Forelimb muscle (tissue), 1 donor: ENCODE measurements at places on chromosomes 2 and 18. TPM values are rescaled to one million over a fixed set of nuclear protein-coding genes. Genes with fewer than 3 reads are reported as not detected.

DNA sequence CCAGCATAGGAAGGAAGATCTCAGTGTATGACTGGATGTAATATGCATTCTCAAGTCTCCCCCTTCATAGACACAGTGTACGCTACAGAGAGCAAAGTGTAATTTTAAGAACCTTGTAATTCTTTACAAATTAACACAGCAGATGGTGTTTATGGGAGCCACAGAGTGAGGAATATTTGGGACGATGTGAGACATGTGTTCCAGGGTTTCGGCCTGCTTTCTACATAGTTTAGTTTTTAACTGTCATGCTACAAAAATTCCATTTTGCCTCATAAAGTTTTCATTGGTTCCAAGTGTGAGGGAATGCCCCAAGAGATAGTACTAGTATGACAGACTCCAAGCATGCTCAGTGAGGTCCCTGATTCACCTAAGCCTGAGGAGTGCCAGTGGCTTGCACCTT lies 76.2 kb upstream of the LRRTM1 start:
- DNase-seq, result no peak

DNA sequence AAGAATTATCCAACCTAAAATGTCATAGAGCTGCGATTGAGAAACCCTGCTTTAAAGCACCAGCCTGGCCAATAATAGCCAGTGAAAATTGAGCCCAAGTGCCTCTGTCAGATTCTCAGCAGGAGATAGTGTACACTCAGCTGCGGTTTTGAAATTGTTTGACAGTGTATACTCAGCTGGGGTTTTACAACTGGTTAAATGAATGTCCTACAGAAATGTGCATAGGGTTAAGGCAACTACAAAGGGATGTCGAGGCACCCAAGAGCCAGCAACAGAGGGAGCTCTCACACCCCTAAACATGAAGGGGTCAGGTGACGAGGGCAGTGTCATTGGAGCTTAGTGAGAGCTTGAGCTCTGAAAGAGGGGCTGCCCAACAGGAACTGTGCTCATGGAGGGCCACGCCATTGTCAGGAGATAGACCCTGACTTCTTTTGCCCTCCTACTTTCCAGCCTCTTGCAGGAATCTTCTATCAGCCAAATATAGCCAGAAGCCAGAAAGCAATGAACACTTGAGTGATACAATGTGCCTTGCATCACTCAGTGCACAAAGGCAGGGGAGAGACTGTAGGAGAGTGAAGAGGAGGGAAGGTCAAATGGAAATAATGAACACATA lies 15.1 kb downstream of the ACTG2 start:
- DNase-seq, result no peak

- DNase-seq, result no peak
Measured at GRCh38 chr2:41167014-41167413, 715.1 kb upstream of the SLC8A1 start.

- no peak for DNase-seq
Measured at GRCh38 chr2:203105996-203106395, 91.3 kb downstream of the NBEAL1 start.

GRCh38 chr2:127032621-127033020 lies 74.3 kb downstream of the BIN1 start:
- DNase-seq, result no peak

DNA sequence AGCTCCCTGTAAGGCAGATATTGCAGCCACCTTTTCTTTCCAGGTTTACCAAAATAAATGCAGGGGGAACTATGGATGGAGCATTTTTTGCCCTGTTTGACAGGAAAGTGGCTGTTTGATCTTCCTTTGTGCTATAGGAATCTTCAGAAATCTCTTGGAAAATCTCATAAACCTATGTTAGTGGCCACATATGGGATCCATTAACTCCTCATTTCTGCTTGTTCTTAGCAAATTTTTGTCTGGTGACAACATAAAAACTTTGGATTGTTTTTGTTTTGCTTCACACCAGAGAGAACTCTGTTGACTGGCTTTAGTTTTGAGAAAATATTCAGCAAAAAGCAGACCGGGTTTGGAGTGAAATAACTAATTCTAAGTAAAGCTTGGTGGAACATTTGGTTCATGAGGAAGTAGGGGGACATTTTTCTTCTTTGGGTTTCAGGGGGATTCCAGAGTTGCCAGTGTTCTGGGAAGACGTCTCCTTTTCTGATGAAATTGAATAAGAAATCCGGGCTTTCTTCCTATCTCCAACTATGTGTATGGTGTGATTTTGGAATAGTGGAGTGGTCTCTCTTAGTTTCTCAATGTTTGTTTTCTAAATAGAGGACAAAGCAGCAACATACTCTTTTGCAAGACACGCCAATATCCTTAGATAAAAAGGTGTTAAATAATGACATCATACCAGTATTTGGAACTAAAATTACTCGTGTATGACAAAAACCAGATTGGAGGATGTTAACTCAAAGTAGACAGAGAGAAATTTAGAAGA lies 174.4 kb downstream of the ICOS start:
- DNase-seq, result peak; percentile 82

DNA sequence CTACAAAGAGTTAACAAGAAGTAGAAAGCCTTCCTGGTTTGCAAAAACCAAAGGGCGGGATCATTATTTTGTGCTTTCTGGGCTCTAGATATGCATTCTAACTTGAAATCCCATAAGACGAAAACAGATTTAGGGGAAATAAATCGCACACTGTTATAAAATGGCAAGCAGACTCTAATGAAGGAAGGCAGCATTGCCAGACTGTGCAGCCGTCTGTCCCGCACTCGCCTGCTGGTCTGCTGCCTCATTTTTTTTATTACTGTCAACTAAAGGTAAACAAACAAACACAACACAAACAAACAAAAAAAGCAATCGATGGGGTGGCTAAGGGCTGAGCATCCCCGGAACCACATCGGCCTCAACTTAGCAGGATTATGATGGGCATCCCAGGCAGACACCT lies 24.4 kb downstream of the ZNF521 start:
- DNase-seq, result no peak

GRCh38 chr2:220783671-220784070 lies 788.4 kb downstream of the EPHA4 start:
- no peak for DNase-seq

DNA sequence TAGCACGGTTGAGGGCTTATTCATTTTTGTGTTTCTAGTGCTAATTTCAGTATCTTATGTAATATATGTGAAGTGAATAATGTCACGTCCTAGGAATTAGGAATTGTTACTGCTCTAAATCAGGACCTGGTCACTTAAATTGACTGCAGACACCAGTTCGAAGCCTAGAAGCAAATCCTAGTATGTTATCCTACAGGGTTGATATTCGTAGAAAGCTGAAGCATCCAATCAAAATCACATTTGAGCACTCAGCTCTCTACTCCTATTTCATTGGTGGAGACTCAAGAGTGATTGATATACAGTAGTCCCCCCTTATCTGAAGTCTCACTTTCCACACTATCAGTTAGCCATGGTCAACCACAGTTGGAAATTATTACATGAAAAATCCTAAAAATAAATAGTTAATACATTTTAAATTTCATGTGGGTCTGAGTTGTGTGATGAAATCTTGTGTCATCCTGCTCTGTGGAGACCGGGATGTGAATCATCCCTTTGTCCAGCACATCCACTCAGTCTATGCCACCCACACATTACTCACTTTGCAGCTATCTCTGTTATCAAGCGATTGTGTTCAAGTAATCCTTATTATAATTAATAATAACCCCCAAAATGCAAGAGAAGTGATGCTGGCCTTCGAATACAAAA lies 35.2 kb upstream of the SCN9A start:
- no peak for DNase-seq

DNA sequence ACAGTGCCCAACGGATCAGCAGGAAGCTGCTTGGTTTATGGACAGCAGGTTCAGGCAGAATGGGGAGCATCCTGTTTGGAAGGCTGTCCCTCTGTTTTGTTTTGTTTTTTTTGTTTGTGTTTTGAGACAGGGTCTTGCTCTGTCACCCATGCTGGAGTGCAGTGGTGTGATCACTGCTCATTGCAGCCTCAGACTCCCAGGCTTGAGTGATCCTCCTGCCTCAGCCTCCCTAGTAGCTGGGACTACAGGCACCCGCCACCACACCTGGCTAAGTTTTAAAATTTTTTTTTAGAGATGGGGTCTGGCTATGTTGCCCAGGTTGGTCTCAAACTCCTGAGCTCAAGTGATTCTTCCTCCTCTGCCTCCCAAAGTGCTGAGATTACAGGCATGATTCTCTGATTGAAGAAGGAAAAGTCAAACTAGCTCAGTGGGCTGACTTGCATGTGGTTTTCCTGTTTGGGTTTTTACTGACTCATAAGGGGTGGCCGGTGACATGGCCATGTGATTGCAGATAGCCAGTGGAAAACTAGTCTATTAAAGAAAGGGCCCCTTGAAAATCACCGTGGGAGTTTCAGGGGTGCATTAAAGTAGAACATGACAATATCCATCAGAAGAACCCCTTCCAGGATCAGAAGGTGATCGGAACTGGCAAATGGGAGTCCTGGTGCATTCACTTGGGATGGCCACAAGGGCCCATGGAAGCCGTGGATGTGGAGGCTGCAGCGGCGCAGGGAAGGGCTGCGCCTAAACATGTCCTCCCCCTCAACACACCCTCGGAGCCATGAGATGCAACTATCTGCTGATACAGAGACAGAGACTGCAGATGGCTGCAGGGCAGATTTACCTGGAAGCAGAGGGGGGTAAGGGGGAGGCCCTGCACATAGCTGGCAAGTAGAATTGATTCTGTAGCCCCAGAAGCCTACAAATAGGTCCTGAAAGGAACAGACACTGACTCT lies 26.5 kb downstream of the AQP12B start:
- no peak for DNase-seq

GRCh38 chr2:151098841-151099240 lies 162.8 kb downstream of the RBM43 start:
- DNase-seq, result no peak

GRCh38 chr2:44656460-44656859 lies 285.0 kb upstream of the SIX3 start:
- DNase-seq, result no peak

DNA sequence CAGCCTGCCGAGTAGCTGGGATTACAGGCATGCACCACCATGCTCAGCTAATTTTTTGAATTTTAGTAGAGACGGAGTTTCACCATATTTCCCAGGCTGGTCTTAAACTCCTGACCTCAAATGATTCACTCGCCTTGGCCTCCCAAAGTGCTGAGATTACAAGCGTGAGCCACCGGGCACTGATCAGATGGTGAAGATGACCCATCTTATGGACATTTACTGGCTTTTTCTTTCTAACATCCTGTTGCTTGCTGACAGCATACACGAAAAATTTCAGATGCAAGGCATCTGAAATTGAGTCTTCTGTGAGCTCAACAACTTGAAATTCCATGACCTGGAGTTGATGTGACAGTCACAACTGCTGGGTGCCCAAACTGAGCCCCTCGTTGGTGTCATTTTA lies 859.5 kb upstream of the CNTNAP5 start:
- DNase-seq, result no peak

DNA sequence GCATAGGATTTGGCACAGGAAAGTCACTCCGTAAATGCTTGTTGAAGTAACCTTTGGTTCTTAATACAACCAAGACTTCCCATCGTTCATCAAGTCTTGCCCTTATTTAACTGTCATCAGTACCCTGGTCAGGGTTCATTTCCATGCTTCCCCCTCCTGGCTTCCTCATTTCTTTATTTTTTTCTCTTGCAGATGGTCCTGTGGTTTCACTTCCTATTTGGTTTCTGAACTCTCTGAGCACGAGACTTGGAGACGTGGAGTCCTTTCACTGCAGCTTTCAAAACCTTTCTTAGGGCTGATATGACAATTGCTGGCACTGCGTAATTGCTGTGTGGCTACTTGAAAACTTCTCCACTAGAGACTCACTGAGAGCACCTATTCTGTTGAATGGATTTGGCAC lies 59.9 kb upstream of the PID1 start:
- DNase-seq, result peak; percentile 28

DNA sequence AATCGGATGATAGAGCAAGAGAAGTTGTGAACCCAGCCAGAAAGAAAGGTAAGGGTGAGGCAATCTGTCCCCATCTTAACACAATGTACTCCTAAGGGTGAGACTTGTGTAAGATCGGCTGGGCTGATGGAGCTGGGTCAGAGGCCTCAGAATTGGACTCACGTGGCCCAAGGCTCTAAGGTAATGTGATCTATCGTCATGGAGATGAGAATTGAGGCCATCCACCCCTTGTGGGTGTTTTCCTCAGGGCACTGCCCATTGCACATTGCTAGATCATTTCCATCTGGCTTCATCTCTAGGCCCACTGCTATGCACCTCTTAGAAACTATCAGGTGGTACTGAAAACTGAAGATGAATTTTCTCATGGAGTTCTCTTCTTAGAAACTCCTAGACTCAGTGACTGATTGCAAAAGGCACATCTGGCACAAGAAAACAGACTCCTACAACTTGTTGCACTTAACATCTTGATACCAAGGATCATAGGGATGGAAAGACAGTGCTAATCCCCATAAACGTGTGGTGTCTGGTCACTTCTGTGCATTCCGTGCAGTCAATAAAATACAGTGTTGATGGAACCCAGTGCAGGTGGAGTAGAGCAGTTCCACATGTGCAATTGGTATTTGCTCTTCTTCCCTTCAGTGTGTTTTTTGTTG lies 228.9 kb upstream of the FOSL2 start:
- no peak for DNase-seq

DNA sequence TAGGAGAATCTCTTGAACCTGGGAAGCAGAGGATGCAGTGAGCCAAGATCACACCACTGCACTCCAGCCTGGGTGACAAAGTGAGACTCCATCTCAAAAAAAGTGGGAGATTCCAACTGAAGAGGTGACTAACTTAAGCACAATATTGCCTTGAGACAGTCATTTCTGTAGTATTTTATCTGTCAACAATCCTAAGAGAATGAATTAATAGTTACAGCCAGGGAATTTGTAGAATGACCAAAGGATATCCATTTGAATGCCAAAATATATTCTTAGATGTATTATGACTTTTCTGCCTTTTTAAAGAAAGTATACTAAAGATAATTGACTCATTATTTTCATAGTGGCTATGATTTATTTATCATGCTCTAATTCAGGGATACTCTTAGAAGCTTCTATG lies 40.7 kb upstream of the CCDC150 start:
- no peak for DNase-seq

Gene ID2
- 27.6 TPM for polyA plus RNA-seq

Gene MYOM1
- polyA plus RNA-seq, result 731 TPM

Gene SRD5A2
- polyA plus RNA-seq, result 0.04 TPM

Gene ABCG8
- 0.09 TPM for polyA plus RNA-seq

Gene TLX2
- polyA plus RNA-seq, result not detected

Gene AP1S3
- polyA plus RNA-seq, result 0.75 TPM

Gene SULT1C4
- polyA plus RNA-seq, result 16.6 TPM

Gene ITPRIPL1
- polyA plus RNA-seq, result 3.0 TPM

Gene EVX2
- not detected for polyA plus RNA-seq

Gene GKN2
- not detected for polyA plus RNA-seq

Gene FHL2
- 66.8 TPM for polyA plus RNA-seq
